HFFc6 (cell line): ENCODE measurements at places on chromosomes 1 and 21. TPM values are rescaled to one million over a fixed set of nuclear protein-coding genes. Genes with fewer than 3 reads are reported as not detected.
A peak's percentile ranks its signal among the peaks of the same experiment; 100 is the strongest.

DNA sequence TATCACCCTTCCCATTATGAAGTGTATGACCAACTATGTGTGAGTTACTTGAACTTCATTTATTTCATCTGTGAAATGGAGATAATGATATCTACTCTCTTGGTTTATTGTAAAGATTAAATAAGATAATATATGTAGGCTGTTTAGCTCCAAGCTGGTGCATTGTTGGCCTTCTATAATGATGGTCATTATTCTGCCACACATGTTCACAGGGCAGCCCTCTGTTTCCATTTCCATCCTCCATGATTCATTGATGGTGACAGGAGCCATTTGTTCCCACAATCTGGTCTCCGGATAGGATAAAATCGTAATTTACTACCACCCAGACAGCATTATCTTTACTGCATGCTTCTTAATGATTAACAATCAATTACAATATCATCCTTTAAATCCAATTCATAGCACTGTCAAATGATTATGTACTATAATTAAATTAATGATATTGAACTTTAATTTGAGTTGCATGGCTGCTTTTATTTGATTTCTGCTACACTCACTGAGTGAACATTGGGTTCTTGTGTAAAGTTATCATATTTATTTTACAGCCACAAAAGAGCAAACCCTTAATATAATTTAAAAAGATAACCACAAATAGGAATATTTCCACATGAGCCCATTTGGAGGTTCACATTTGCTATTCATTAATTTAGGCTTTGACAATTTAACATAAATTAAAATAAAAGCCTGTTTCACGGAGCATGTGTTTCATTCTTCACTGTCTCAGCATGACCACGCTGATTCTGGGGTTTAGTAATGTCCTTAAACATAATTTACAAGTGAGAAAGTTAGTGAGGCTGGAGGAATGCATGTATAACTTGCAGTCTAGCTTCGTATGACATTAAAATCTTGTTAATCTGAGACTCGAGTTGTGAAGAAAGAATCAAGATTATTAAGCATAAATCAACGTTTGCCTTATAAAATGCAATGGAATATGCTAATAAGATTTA, 596.4 kb upstream of the ZRANB2 start:
- DNase-seq, result no peak

GRCh38 chr1:185695299-185695698, 38.9 kb upstream of the HMCN1 start:
- no peak for DNase-seq

The KCNQ4 gene
- 0.05 TPM in 1 of 3 replicates, not detected in the others for total RNA-seq

The SAMSN1 gene
- not detected in 3 replicates for total RNA-seq

DNA sequence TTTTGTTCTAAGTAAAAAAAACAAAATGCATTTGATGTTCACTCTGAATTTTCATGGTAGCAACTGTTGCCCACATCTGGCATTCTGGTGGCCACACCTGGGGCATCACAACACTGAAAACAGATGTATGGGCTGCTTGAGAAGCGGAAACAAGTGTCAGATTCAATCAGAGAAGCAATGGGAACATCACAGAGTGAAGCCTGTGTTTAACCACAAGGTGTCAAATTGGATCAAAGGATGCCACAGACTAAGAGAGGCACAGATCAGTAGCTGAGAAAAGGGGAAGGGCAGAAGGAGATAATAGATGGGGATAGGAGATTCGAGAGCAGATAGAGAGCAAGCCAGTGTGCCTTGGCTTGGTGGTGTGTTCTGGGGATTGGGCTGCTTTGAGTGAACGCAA, 49.8 kb upstream of the MTF2 start:
- no peak for DNase-seq

The TRIM45 gene
- 2.7 to 4.3 TPM (median 3.8 TPM) in 3 replicates for total RNA-seq

The PGBD5 gene
- total RNA-seq, result not detected in 3 replicates

The PUM1 gene
- 90.0 to 95.4 TPM (median 91.4 TPM) in 3 replicates for total RNA-seq

DNA sequence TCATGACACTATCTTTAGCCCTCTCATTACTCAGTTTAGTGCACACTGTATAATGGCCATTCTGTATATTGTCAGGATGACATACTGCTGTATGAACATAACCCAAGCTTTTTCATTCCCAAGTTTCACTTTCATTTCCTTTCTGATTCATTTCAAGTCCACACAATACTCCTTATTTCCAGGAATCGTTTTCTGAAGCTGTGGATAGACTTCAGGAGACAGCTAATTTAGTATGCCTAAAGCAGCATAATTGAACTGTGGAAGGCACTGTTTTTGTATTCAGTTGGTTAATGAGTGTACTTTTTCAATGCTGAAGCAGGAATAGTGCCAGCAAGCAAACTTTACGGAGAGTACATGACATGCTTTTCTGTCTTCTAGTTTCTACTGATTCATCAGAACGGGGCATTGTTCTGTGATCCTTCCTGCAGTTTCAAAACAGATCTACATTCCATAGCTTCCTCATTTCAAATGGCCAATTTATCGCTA, 578.5 kb upstream of the ZP4 start:
- DNase-seq, result peak; percentile 27

The LCE3E gene
- total RNA-seq, result not detected in 3 replicates
